GM19239 (cell line): ENCODE measurements at places on chromosomes 12 and 14.
A peak's percentile ranks its signal among the peaks of the same experiment; 100 is the strongest.

DNA sequence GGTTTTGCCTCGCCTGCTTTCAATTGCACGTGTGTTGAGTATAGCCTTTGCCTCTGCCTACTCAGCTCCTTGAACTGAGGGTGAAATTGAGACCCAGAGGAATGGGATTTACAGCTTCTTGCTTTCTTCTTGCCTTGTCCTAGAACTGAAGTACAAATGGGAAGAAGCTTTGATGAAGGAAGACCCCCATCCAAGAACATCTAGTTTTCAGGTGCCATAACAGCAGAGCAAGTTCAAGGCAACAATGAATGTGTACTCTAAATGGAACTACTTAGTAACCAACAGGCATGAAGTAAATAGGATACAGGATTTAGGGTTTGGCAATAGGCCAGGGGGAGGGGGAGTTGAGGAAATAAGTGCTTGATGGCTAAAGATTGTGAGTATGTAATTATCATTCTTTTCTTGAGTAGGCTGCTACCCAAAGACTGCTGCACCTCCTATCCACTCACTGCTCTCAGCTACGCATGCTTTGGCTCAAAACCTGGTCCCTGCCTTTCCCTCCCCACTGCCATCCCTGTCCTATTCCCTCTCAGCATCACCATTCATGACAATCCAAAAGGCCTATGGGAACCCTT lies 2.1 kb downstream of the GPX2 start:
- DNase-seq = no peak

DNA sequence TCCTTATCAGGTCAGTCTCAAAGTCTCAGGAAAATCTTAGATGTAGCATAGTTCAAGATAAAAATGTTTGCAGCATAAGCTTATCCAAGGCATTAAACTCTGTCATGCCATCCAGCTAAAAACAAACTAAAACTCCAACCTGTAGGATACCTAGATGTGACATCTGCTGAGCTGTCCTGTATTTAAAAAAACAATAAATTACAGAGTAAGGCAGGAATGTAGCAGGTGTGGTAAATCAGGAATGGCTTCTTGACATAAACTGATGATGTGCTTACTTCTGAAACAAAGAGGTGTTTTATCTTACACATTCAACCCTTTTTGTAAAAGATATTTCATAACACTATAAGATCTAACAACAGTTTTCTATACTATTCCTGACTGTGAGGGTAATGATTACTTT lies 30.6 kb upstream of the DLGAP5 start:
- no peak for DNase-seq

DNA sequence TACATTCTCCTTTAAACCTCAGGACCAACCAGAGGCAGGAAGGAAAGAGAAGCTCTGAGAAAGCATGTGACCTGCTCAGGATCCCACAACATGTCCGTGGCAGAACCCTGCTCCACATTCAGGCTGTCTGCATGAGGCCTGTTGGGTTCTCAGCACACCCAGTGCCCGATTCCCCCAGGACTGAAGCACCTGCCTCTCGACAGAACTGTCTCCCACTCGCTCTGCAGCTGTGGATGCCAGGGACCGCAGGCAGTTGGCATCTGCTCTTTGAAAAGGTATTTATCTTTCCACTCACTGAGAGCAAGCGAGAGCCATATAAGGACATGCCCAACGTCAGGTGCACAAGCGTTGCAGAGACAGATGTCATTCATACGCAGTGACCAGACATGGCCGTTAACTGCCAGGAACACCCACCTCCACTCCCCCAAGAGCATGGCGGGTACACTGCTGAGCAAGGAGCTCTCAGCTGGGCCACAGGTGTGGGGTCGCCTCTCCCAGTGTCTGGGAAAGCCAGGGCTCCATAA lies 18.9 kb downstream of the PITPNM2 start:
- DNase-seq = no peak

GRCh38 chr12:88325816-88326189 lies 183.7 kb downstream of the TMTC3 start:
- DNase-seq = no peak

GRCh38 chr12:90234472-90234871 lies 525.8 kb upstream of the ATP2B1 start:
- no peak for DNase-seq

DNA sequence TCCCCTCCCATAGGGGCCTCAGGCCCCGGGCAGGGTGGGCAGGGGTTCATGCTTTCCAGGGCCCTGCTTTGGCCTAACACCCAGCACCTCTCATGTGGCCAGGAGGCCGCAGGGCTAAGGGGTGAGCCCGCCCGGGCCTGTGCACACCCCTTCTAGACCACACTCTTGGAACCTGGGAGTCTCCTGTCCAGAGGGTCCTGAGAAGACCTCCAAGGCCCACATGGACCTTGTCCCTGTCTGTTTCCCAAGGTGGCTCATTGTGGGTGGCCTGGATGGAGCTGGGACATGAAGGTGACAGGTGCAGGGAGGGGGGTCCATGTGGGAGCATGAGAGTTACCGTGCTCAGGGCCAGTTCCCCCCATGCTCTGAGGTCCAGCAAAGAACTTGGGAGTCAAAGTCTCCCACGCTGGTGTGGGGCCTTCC lies 11.6 kb downstream of the DLK1 start:
- no peak for DNase-seq

DNA sequence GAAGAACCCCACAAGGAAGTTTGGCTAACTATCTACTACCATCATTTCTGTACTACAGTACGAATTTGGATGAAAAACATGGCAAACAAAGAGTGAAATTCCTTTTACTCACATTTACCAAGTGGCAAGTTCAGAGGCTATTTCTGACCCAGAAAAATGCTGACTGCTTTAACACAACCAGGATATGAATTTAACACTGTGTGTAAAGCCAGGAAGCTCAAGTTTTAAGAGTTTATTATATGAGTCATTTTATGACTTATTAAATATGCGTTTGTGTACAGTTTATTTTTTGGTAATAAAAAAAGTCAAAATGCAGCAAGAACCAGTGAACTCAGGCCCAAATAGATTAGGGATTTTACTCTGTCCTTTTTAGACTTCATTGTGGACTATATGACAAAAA lies 58.4 kb upstream of the STAC3 start:
- DNase-seq = no peak

DNA sequence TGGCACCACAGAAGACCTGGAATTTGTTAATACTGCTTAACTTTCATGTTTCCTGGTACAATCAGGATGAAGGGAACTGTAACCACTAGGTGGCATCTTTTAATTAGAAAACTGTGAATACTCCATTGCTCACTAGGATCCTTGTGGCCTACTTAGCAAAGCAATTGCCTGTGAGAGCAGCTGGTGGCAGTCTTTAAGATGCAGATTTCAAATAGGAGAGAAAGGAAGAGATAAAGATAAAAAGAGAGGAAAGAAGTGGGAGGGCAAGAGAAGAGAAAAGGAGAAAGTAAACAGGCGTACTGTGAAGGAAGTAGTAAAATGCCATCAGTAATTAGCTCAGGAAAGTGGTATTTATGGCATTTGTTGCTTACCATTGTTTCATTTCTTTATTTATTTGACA lies 114.5 kb downstream of the RAD51B start:
- peak; percentile 30 for DNase-seq

- no peak for DNase-seq
These were observed 31.9 kb downstream of the SERPINA3 start for GRCh38 chr14:94644102-94644535.

DNA sequence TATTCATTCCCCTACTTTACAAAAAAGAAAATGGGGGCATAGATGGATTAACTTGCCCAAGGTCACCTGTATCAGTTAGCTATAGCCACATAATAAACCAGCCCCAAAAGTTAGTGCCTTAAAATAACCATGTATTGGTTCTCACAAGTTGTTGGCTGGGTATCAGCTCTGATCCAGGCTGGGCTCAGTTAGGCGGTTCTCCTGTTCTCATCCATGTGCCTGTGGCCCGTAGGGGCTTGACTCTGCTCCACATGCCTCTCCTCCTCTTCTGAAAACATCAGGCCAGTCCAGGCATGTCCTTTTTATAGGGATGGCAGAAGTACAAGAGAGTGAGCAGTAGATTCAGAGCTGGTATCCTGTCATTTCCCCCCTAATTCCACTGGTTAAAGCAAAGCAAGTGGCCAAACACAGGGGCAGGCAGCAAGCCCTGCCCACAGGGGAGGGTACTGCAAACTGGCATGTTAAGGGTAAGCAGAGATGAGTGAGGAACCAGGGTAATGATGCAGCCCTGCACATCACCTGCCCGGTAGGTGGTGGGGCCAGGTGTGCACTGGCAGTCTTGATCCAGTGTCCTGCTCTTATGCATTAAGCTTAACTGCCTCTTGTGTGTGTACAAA lies 47.9 kb upstream of the TUNAR start:
- DNase-seq = no peak

- no peak for DNase-seq
These were observed 1.1 kb downstream of the ARHGAP5 start for GRCh38 chr14:32078023-32078857.

- no peak for DNase-seq
These were observed 78.9 kb downstream of the SNAPC1 start for GRCh38 chr14:61841145-61841544.

- DNase-seq = no peak
These were observed 180.2 kb upstream of the SYT1 start for GRCh38 chr12:78684419-78684818.

- no peak for DNase-seq
These were observed 580.2 kb downstream of the MED13L start for GRCh38 chr12:115697340-115697739.

DNA sequence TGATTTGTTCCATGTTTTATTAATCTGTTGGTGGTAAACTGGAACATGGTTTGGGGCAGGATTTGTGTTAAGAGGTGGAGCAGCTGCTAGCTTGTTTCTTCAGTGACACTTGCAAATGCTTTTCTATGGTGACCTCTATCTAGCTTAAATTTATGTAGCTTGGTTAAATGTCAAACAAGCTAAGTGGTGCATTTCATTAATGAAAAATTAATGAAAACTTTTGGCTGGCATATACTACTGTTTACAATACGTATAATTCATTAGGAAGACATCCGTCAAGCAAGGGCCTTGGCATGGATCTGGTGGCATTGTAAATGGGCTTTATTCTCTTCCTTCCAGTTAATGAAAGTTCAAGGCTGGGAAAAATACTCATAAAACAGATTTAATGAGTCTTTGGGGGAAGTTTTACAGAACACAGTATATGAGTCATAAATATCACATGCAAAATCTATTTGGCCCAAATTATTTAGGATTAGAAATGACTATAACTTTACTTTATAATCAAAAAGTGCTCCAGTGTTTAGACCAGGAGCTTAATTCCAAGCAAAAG lies 807.7 kb upstream of the SEL1L start:
- no peak for DNase-seq

DNA sequence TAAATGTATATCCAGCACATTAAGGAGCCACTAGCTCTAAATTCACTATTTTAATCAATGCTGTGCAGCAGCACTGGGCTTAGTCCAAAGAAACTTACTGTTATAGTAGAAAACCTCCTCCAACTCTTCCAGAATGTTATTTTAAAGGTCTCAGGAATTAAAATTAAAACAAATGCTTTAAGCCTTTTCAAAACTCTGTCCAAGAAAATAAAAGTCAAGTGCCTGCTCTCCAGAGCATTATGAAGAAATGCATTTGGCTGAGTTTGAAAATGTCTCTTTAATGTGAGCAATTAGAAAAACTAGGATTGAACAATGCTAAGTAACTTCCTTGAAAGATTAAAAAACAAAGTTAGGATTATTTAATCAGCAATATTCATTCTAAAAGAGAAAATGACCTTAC lies 322.4 kb upstream of the DCN start:
- no peak for DNase-seq

DNA sequence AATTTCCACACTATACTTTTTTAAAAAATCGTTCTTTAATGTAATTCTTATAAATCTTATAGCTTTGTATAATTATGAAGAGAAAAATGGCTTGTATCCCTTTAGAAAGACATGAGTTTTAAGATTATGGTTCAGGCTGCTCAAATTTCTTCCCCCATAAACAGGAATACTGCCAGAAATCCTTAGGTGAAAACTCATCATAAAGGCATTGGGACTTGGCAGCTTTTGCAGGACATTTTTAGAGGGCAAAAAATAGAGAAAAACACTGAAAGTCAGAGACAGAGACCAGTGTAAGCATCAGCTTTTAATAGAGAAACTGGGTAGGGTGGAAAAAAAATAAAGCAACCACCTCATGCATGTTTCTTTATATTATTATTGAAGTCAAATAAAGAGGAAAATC lies 29.1 kb downstream of the LRRK2 start:
- no peak for DNase-seq

DNA sequence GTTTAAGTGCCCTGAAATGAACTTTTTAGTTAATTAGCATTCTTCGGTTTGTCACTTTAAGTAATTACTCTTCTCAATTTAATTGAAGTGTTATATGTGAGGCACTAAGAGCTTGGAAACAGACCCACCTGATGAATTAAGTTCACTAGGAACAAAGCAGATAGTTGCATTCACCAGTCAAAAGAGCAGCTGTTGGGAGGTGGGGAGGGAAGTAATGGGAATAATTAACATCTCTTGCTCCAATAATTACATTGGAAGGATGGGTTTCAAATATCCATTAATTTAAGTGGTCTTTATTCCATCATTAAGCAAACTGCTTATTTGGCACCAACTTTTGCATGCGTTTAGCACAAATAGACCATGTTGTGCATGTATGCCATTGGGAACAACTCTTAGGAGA lies 667.2 kb downstream of the GALC start:
- DNase-seq = no peak

GRCh38 chr12:130517588-130517987 lies 179.9 kb downstream of the PIWIL1 start:
- no peak for DNase-seq

GRCh38 chr12:24463375-24463774 lies 485.5 kb downstream of the BCAT1 start:
- no peak for DNase-seq

- no peak for DNase-seq
These were observed 550.9 kb downstream of the CCER1 start for GRCh38 chr12:90404071-90404470.

GRCh38 chr14:64060648-64061096 lies 207.9 kb downstream of the SYNE2 start:
- no peak for DNase-seq

DNA sequence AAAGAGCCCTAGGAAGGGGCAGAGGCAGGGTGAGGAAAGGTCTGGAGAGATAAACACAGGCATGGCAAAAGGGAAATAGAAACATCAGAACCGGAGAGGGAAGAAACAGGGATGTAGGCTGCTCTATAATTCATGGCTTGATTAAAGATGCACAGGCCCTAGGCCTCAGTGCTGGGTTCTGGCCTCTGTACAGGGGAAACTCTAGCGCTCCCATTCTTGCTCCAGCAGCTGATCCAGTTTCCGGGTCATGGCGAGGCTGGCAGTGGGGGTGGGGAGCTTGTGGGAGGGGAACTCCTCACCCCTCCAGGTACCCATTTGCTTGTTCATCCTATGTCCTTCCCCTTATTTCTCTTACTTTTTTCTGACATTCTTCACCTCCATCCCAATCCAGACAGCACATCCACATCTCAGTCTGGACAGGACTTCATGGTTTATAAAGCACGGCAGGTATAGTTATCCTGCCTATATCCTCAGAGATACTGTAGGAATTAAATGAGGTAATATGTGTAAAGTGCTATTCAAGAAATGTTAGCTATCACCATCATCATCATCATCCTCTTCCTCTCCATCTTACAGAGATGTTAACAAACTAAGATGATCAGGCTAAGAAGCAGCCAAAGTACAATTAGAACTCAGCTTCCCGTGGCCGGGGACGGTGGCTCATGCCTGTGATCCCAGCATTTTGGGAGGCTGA lies 8.0 kb upstream of the GPR84 start:
- DNase-seq = no peak
